ENCODE measurements at places on chromosomes 13 and 19. TPM values are rescaled to one million over a fixed set of nuclear protein-coding genes. Genes with fewer than 3 reads are reported as not detected.

Gene CEACAM7
- not detected for total RNA-seq

Gene LIG4
- 21.9 TPM for total RNA-seq

DNA sequence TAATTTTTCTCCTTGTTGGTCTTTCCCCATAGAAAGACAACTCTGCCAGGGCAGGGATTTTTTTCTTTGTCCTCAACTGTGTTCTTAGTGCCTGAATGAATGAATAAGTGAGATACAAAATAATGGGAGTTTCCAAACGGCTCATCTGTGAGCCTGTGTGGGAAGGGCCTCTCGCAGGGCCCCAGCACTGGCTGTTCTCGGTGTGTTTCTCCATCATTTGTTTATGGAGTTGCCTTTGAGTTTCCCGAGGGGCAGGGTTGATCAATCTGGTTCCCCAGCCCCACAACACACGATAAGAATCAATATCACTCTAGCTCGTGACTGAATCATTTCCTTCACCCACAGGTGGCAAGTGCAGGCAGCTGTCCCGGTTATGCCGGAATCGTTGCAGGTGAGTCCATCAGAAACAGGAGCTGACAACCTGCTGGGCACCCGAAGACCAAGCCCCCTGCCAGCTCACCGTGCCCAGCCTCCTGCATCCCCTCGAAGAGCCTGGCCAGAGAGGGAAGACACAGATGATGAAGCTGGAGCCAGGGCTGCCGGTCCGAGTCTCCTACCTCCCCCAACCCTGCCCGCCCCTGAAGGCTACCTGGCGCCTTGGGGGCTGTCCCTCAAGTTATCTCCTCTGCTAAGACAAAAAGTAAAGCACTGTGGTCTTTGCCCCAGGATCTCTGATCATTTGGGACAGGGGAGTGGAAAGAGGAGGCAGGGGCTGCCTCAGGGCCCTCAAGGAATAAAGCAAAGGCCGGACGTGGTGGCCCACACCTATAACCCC is 14.9 kb downstream of the FXYD5 start:
- DNase-seq, result peak; percentile 63

- no peak for DNase-seq
Measured at GRCh38 chr19:40682431-40682964, 8.0 kb downstream of the NUMBL start.

DNA sequence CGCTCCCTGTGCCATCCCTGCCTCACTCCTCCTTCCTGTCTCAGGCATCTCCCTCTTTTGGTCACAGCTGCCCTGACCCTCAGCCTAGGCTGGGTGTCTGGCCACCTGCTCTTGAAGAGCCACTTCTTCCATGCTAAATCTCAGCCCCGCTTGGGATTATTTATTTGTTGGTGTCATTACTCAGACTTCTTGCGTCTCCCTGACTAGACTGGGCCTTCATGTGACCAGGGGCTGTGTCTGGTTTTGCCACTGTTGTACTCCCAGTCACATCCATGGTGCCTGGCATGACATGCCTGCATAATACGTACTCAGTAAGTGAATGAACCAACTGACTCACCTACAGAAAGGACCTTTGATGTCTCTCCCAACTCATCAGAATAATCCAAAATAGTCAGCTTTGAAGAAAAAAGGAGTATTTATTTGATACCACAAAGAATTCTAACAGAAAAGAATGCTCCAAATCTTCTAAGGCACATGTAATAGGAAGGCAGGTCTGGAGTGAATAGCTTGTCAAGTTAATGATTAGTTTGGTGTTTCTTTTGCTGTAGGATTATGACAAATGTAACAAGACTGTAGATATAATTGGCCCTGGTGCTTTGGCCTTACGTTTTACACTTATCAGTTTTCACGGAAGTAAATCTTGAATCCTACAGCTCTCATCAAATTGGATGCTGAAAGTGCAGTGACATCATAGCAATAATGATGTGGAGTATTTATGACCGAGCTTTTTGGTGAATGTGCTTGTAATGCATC is 84.0 kb downstream of the ALOX5AP start:
- no peak for DNase-seq

- peak; percentile 45 for DNase-seq
Measured at GRCh38 chr13:20492641-20493040, 33.0 kb downstream of the CRYL1 start.

Gene SLAIN1
- not detected for total RNA-seq

DNA sequence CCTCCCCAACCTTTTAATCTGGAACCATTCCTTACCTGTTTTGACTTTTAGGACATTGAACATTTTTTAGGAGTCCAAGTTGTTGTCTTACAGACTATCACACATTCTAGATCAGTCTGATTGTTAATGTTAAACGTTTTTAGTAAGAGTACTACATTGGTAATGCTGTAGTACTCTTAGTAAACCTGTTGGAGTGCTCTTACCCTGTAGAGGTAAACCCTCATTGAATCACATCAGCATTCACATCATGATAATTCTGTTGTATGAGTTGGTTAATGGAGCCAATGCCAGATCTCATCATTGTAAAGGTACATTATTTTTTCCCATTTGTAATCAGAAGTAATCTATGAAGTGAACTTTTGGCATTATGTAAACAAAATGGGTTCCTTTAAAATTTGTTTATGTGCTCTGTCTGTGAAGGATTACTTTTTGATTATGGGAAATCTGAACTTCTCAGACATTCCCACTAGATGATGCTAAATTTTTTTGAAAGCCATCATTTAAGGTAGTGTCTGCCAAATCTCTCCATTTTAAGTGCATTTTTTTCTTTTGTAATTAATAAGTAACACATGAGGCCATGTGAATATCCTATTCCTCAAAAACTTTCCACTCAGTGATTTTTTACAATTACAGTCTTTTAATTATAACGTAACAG is 55.2 kb downstream of the VWA8 start:
- peak; percentile 45 for DNase-seq

GRCh38 chr13:101493541-101493940 is 41.1 kb downstream of the ITGBL1 start:
- no peak for DNase-seq

Gene TRMT1
- 28.7 TPM for total RNA-seq

Gene CEACAM4
- not detected for total RNA-seq

- no peak for DNase-seq
Measured at GRCh38 chr13:54950546-54950945, 1921.9 kb downstream of the OLFM4 start.

- no peak for DNase-seq
Measured at GRCh38 chr13:33364192-33364591, 78.6 kb upstream of the STARD13 start.

GRCh38 chr19:13093407-13094105 is 9.1 kb downstream of the LYL1 start:
- DNase-seq, result peak; percentile 52

DNA sequence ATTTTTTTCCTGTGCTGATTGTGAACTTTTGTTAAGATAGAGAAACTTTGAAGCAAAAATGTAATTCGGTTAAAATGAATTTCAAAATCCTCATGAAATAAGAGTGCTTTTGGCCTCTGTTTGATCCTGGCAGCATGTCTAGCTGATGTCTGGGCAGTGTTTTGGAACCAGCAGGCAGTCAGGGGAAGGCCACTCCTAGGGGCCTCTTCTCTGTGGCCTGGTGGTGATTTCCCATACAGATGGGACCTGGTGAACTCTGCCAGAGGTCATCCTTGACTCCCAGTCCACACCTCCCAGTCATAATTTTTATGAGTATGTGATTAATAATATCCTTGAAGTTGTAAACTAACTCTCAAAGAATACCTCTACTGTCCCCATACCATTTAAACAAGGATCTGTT is 226.6 kb downstream of the PCCA start:
- peak; percentile 34 for DNase-seq

Gene CALR3
- total RNA-seq, result not detected

GRCh38 chr13:25836574-25837336 is 215.1 kb downstream of the SHISA2 start:
- peak; percentile 95 for DNase-seq

DNA sequence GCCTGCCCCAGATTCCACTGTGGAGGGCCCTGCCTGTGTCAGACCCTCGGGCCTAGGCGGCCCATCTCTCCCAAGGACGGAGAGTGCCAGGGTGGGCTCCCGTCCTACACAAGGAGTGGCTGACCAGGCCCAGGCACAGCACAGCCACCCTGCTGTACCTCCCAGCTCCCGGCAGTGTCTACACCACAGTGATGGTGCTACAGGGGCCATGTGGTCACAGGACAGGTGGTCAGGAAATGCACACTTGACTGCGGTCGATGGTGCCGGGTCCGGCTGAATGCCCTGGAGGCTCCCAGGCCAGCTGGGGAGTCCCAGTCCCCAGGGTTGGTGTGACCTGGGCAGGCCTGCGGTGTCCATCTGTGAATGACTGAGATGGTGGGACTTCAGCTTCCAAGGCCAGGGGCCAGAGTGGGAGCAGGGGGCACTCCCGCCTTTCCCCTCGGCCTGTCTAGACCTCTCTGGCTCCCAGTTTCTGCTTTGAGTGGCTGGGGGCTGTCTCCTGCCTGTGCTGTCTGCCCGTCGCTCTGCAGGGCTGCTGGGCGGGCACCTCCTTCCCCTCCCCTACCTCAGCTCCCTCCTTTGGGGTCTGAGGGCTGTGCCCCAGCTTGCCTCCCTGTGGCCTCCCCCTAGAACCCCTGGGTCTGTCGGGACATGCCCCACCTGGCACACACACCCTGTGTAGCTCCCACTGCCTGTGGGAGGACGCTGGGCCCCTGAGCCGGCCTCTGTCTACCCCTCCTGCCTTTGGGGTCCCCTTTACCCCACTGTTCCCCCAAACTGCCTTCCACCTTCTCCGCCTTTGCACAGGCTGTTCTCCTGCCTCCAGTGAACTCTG is 12.5 kb downstream of the DDA1 start:
- DNase-seq, result no peak

GRCh38 chr19:17237747-17238706 is 7.7 kb downstream of the NR2F6 start:
- no peak for DNase-seq

- peak; percentile 52 for DNase-seq
Measured at GRCh38 chr19:8445488-8446001, 770 bp downstream of the HNRNPM start.

DNA sequence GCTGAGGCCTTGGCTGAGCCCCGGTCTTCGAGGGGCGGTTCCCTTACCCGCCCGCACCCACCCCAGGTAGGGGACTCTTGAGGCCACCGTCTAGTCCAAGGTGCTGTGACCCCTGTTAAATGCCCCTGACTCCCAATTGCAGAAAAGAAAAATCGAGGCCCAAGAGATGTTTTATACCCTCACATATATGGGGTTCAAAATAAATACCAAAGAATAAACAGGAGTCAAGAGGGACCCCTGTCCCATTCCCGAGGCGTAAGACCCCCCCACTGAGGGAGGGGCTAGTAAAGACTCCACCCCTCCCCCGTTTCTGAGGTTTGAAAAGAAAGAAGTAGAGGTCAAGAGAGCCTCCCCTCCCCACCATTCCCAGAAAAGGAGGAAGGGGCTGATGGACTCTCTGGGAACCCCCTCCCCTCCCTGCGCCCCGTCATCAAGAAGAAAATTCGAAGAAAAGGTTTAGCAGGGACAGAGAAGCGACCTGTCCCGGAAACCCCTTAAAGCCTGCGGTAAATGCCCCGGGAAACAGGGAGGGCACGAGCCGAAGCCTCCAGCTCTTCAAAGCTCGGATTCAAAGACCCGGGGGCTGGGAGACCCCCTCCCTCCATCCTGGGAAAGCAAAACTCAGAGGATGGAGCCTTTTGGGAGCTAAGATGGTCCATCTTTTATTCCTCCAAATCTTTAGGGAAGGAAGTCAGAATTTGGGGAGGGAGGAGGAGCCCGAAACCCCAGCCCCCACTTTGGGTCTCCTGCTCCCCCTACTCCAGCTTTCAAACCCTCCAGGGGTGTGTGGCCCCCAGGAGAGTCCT is 755 bp upstream of the RAB3A start:
- DNase-seq, result no peak

DNA sequence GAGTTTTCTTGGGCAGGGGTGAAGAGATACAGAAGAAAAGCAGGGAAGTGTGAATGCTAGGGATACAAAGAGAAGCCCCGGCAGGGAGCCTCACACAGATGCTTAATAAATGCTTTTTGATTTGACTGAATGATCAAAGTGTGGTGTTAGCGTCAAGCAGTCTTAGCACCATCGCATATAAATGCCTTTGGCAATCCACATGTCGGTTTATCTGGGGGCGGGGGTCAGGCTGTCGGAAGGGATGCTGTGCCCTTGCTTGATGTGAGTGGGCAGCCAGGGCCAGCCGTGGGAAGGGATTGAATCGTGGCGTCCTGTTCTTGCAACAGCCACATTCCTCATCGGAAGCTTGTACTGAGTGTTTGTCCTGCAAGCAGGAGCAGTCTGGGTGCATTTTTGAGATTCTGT is 173.1 kb downstream of the LACC1 start:
- DNase-seq, result no peak

GRCh38 chr19:34540811-34541557 is 59.4 kb downstream of the WTIP start:
- DNase-seq, result no peak

Gene ALOX5AP
- 1.3 TPM for total RNA-seq

DNA sequence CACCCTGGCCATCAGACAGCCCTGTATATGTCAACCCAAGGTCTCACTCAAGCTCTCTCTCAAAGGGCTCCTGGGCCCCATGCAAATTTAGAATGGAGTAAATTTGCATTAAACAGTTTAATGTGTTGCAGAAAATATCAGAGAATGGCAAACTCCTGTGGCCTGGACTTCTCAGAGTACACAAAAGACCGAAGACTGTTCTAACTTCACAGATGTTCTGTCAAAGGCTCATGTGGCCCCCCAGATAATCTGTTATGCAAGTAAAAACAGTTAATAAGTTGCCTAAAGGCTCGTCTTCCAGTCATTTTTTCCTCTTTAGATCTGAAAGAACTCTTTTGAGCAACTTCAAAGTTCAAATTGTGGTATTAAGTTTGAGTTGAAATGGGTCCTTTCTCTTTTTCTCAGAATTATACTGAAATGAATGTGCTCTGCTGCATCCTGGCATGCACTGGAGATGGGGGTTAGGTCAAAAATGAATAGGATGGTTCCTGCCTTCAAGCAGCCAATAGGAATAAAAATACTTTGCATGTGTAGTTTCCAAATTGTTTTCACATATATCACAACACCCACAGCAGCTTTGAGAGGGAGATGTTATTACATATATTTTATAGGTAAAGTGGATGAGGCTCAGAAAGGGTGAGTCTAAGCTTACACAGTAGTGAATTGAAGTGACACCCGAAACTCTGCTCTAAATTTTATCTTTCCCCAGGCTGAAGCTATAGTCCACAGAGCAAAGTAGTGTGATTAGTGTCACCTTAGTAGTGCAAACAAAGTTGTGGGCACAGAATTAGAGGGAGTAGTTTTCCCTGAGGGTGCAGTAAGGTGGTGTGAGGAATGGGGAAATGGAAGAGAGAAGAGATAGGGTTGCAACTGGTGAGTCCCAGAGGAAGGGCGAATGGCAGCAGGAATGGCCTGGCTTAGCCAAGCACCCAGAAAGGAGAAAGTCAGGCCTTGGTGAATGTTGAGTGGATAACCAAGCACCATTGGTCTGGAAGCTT is 205.0 kb upstream of the RFC3 start:
- no peak for DNase-seq

Gene FGF21
- total RNA-seq, result not detected

- DNase-seq, result peak; percentile 54
Measured at GRCh38 chr13:50353651-50354415, 338.6 kb downstream of the KCNRG start.

Gene CAPN12
- total RNA-seq, result 0.59 TPM

Gene TMIGD2
- total RNA-seq, result not detected

- peak; percentile 97 for DNase-seq
Measured at GRCh38 chr13:113820813-113821651, 42.8 kb downstream of the GAS6 start.

Gene ZNF320
- 18.5 TPM for total RNA-seq
